ENCODE measurements at places on chromosomes 3 and 15.

DNA sequence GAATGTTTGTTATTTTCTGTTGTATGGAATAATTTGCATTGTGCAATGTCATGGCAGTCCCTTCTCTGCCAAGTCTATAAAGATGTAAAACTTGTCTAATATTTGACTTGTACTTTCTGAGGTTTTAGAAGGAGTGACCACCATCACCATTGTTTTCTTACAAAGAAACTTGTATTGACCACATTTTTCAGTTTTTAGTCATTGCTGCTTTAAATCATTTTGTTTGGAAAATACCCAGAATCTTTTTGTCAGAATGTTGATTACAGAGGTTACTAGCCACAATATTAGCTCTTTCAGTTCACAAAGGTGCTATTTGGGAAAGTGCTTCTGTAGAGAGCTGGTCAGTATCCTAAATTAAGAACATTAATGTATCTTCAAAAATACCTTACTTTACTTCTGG is 532.4 kb upstream of the GBE1 start:
- no peak for DNase-seq

DNA sequence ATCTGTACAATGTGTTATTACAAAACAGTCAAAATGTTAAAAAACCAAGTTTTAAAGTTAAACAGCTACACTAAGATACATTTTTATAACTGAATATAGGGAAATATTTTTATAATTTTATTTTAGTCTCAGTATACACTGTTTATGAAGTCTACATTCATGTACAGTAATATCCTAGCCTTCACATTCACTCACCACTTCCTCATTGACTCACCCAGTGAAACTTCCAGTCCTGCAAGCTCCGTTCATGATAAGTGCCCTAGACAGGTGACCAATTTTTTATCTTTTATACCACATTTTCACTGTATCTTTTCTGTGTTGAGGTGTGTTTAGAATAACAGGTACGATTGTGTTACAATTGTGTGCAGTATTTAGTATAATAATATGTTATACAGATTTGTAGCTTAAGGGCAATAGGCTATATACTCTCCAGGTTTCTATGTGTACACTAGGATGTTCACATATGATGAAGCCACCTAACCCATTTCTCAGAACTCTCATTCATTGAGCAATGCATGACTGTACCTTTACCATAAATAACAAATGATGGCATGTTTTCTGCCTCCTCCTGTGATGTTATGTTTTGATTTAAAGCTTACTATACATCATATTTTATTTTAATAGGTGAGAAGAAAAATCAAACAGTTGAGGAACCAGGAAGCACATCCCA is 388.4 kb upstream of the NDN start:
- DNase-seq: no peak

DNA sequence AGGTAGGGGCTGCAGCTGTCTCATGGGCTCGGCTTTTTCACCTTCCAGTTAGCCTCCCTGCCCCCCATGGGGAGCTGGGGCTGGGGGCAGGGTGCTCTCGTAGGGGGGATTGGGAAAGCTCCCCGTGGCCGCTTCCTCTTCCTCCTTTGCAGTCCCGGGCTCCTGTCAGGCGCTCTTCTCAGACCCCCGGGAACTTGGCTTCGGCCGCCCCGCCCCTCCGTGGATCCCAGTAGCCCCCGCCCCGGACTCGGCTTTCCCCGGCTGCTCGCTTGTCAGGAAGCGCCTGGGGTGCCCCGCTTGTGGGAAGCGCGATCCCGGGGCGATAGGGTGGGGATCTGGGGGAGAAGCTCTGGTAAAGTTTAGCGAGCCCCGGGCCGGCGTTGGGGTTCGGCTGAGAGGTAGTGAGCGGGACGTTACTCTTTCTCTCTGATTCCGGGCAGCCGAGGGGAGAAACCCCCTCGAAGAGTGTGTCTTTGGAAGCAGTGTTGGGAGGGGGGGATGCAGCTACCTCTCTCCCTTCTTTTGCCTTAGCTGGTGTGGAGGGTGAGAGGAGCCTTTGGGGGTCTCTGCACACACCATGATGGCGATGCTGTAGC is 611 bp downstream of the PIAS1 start:
- DNase-seq: peak; percentile 48

DNA sequence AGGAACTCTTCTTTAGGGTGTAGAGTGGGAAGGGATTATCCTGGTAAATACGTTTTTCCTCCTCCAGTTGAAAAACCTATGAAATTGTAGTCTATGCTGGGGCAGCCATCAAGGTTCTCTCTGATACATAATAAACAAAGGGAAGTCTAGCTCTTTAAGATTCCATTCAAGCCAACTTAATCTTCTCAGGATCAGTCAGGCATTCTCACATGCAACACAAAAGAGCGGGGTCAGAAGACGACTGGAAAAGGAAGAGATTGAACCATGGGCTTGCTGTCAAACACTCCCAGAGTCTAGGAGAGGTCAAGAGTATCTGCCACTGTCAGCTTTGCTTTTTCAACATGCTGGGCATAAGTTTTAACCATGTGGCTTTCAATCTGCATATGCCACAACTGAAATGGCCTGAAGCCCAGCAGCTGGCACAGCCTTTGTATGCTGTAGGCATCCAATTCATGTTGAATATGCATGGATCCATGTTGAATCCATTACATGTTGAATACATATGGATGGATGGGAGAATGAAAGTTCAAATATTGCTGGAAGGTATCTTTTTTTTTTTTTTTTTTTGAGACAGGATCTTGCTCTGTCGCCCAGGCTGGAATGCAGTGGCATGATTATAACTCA is 8.5 kb downstream of the TRAT1 start:
- DNase-seq: no peak

DNA sequence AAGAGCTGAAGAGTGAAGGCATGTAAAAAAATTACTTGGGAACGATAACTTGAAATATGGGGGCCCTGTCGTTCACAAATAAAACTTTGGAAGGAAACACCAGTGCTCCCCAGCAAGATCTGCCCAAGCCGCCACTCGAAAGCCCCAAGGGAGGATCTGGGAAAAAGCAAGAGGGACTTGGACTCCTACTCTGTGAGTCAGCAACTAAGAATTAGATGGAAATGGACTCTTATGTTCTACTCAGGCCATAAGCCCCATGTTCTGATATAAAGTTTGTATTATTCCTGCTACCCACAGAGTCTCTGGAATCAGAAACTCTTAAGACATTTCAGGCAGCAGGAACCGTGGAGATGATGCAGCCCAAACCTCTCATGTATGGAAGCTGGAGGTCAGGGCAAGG is 75.7 kb downstream of the ITGB5 start:
- DNase-seq: no peak

- no peak for DNase-seq
These were observed 34.0 kb downstream of the TPRA1 start for GRCh38 chr3:127556565-127556964.

DNA sequence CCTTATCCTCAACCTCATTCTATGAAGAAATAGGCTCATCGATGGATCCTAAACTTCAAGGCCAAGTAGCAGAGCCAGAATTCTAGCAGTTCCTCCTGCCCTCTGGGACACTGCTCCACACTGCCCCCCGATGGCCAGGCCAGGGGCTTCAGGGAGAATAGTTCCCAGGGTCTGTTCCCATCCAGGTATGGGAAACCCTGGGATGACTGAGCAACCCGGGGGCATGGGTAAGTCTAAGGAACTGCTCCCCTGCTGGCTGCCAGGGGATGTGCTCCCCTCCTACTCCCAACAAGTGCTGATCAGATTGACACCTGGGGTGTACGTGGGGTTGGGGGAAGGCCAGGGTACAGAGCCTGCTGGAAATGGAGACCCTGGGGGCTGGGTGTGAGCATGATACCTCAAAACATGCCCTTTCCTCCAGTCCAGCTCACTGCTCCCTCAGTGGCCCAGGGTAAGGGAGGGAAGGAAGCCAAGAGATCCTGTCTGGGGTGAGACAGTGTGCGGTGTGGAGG is 7.6 kb downstream of the ULK3 start:
- peak; percentile 62 for DNase-seq

GRCh38 chr3:131602011-131602779 is 99.4 kb upstream of the MRPL3 start:
- DNase-seq: no peak

DNA sequence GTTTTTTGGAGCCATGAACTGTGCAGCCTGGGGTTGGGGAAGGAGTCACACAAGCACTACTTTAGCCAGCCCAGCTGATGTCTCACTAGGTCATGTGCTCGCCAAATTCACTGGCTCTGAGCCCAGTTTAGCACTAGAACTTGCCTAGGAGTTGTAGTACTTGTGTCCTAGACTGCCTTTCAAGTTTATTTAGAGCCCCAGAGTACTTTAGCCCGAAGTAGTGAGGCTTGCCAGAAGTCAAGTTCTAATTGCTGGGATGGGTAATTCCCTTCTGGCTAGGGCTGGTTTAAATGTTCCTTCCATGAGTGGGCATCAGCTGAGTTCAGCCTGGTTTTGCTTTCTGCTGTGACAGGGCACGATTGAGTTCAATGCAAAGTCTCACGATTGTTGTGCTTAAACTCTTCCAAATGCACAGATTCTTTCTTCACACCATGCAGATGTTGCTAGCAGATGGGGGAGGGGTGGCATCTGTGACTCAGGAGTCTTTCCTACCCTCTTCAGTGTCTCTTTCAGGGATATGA is 228.2 kb upstream of the ZPLD1 start:
- no peak for DNase-seq

DNA sequence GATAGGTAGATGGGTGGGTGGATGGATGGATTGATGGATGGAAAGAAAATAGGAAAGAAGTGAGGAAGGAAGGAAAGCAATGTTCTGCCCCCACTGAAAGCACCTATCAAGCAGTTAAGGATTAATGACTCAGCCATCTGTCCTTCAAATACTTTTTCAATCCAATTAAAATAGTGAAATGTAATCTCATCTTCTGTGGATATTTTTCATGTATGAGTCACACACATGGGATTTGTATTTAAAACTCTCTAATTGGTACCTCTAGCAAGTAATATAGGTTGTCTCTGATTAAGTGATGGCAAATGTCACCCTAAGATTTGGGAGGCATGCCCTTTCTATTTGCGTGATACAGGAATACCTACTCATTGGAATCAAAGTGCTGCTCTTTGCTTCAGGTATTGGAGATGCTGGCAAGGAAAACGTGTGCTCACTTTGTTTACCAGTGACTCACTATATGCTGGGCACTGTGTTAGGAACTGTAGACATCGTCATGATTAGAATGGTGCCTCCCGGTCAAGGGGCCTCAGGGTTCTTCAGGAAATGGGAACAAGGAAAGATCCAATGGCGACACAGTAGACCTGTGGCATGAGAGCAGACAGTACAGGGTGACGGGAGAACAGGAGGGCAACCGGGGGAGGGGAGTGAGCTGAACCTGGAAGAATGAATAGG is 230.1 kb downstream of the CLSTN2 start:
- no peak for DNase-seq

DNA sequence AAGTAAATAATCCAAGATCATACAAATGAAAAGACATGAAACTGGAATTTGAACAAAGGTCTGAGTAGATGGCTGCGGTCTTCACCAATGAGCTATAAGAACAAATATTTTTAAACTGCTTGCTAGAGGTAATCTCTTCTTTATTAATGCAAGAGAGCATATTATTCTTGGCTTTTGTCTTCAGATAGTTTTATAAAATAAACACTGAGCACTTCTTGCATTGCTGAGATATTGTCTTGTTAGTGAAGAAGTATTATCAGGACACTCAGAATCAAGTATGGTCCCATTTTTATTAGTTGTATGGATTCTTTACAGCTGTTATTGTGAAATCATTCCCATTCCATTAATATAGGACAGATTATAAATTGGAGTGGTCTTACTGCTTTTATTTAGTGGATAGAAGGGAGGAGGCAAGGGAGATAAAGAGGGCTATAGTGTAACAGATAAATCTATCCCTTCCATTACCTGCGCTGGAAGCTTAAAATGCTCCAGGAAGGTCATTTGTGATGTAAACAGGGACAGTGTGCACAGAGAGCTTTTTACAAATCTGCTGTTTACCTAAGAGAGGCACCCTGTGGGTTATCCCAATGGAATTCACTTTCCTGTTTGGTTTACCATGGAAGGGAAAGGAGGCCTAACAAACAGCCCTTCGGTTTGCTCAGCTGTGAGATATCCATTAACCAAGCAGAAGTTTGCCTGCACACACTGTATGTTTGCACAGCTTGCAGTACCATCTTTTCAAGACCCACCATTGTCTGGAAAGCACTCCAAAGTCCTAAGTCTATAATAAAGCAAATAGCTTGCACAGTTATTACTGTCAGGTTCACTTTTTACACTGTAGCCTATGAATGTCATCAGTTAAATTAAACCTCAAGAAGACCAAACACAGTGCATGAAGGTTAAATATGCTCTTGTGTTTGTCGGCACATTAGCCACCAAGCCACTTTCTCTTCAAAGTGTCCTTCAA is 347.7 kb upstream of the TGFBR2 start:
- DNase-seq: no peak

DNA sequence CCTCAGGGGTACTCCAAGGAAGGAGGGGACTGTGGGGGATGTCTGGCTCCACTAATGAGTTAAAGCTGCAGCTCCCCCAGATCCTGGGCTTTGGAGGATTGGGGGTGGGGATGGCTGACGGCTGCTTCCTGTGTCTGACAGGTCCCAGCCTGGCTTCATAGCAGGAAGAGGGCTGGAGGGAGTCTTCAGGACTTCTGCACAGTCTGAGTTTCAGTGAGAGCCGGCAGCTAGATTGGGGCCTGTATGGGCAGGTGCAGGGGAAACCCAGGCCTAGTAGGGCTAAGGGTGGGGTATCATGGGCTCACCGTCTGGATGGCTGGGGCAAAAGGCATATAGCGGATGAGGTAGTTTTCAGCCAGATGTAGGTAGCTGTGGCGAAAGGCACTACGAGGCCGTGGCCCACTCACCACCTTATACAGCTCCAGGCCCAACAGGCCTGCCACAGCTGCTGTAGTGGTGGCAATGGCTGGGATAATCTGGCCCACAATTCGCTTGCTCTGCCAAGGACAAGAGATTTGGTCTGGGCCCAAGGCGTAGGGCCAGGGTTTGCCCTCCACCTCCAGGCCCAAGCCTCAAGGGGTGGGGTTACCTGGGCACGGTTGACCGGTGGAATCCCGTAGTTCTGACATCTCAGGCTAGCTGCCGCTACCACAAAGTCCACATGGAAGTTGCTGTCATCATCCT is 4.5 kb downstream of the INKA1 start:
- DNase-seq: no peak

DNA sequence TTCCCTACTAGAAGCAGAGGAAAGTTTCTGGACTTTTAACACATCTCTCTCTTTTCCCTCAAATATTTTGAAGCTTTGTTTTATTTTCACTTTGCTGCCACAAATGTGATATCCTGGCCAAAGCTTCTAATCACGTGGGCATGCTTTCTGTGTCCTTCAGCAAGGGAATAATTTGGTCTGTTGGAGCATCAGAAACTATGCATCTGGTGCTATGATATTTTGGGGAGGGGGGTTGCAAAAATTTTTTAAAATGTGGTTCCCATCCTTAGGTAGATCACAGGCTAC is 254.2 kb downstream of the GAP43 start:
- no peak for DNase-seq

- DNase-seq: no peak
These were observed 48.2 kb upstream of the TEX264 start for GRCh38 chr3:51622868-51623267.

- DNase-seq: no peak
These were observed 37.0 kb downstream of the FBXL22 start for GRCh38 chr15:63634154-63634553.

- no peak for DNase-seq
These were observed 409.1 kb upstream of the ATP11B start for GRCh38 chr3:182384221-182384620.

All from GM12891 (cell line).